ENCODE measurements at places on chromosomes 13 and 19.
A peak's percentile ranks its signal among the peaks of the same experiment; 100 is the strongest.

- no peak for DNase-seq
These were observed 362.5 kb downstream of the TDRD3 start for GRCh38 chr13:60759499-60759898.

DNA sequence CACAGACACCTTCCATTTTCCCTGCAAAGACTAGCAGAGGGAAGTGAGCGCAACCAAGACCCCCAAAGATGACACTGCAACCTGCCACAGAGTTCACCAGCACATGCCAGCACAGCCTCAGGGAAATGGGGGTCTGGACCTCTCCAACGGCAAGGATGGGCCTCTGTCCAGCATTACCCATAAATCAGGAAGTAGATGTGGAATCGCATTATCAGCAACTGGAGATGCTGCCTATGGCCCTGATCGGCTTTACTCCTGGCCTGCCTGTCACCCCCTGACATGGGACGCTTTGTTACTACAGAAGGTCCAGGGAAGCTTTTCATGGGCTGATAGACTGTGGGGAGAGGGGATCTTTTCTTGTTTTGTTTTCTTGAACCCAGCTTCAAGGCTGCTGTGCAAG, 41.4 kb upstream of the POU2F2 start:
- DNase-seq: no peak

- no peak for DNase-seq
These were observed 7.1 kb downstream of the SERTM1 start for GRCh38 chr13:36680913-36681312.

- DNase-seq: no peak
These were observed 35.0 kb downstream of the FAM124A start for GRCh38 chr13:51257187-51257586.

DNA sequence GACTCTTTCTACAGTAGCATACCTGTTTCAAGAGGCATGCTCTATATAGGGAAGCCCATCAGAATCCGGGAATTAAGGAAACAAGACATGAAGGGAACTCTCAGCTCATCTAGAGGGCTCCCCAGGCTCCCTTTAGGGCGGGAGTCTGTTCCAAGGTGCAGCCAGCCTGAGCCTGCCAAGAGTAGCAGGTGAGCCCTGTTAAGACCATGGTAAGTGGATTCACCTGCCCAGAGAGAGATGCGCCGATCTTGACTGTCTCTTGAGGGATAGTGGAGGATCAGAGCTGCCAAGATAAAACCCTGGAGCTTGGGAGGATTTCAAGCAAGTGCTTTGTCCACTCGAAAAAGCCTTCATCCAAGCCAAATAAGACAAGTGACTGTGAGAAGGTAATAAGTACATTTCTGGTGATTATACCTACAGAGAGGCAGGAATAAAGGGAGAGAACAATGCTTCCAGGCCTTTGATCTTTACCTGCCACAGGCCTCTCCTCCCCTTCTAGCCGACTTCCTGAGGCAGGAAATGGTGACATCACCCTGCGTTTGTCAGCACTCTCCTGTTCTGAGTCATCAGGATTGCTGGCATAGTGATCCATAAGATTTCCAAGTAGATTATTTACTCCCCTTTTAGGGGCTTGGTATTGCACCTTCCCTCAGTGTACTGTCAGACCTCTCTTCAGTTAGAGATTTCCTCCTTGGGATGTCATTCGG, 31.5 kb downstream of the KLF5 start:
- DNase-seq: no peak

DNA sequence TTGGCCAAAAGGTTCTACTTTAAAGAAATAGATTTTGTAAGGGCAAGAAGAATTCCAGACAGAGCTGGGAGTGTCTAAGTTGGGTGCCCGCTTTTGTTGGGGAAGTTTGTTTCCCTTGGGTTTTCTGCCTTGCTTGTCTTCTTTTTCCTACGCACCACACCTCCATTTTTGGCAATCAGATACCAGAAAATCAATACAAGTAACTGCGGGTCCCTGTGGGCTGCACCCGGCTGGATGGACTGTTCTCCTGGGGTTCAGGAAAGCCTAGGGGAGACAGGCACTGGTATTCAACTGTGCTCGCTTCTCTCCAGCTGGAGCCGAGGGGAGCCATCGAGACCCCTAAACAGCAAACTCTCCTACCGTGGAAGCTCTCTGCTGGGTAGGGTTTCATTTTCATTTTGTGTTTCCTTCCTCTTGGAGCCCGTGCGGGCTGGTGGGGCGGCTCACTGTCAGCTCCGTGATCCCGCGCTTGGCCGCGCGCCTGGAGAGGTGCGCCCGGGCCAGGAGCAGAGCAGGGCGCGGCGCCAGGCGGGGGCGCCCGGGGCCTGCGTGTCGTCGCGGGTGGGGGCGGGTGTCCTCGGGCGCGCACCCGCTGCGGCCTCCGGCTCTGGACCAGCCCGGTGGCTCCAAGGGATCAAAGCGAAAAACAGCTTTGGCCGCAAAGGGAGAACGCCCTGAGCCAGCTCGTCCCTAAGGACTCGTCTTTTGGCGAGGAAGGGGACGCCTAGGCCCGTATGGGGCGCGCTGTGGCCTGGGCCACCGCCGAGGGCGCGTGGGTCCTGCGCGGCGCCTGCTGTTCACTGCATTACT, 347.2 kb downstream of the ZNF536 start:
- DNase-seq: peak; percentile 66

DNA sequence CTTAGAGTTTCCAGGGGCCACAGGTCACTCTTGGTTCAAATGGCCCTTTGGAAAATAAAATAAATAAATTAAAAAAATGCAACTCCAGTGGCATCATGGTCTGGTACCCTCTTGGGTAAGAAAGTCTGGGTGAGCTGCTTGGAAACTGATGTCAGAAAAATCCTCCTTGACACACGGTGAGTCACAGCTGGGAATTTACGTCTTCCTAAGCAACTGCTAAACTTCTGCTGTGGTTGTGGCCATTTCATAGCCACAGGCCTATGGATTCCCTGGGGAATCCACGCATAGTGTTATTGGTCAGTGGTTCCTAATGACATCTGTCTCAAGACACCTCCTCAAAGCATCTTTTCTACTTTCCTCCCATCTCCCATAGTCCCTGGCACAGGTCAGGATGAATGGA, 220.8 kb downstream of the COG6 start:
- no peak for DNase-seq

- DNase-seq: no peak
These were observed 8.8 kb downstream of the FZR1 start for GRCh38 chr19:3514930-3515329.

DNA sequence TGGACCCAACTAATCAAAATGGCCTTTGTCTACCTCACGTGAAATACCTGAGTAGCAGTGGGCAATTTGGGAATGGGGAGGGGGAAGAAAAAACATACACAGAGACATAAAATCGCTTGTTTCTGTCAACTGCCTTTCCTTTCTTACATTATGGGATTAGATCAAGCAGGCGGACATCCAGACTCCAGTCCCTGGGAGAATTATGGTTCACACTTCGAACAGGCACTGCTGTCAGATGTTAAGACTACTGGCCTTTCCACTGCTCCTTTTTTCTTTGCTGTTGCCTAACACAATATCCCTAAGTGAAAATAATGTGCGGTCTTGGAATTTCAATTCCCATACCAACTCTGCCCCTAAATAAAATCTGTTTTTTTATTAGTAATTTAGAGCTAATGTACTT, 1719.7 kb upstream of the SLC10A2 start:
- DNase-seq: no peak

DNA sequence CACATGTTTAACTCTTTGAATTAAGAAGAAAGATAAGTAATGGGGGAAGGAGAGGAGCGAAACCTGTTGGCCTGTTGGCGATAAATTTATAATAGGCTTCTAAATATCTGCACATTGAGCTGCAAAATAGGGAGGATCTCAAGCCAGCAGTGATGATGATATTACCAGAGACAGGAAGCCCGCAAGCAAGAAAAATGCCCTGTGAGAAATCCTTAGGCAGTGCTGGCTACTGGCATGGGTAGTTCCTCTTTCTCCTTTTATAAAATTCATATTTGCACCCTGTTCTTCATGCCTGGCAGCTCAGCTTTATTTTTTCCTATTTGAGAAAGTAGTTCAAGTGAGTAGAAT, 858 bp upstream of the USP12 start:
- no peak for DNase-seq

- DNase-seq: no peak
These were observed 141.7 kb downstream of the LACC1 start for GRCh38 chr13:44021422-44021821.

DNA sequence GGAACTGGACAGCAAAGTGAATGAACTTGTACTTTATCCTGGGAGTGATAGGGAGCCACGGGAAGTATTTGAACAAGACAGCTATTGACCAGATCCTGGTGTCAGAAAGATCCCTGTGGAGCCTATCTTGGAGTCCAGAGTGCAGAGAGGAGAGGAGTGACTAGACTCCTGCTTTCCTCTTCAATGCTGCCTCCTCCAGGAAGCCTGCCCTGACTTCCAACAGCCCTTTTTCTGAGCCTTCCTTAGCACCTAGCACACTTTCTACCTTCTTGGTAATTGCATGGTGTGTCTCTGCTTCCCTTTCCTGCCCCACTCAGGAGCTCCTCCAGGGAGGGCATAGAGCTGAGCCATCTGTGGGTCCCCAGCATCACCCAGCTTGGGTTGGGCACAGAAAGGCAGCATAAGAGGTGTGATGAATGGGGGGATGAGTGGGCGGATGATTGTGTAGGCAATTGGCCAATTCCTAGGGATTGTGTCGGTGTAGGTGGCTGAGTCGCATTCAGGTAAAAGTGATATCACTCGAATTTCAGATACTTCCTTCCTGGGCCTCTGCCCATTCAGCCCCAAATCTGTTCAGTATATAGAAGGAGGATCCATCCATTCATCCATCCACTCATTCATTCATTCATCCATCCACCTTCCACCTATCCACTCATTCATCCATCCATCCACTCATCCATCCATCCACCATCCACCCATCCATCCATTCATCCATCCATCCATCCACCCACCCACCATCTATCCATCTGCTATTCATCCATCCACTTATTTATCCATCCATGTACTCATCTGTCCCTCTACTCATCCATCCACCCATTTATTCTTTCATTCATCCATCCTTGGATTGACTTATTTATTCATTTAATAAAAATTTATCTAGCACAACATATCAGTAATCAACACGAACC, 26.9 kb downstream of the CYP4F22 start:
- no peak for DNase-seq

DNA sequence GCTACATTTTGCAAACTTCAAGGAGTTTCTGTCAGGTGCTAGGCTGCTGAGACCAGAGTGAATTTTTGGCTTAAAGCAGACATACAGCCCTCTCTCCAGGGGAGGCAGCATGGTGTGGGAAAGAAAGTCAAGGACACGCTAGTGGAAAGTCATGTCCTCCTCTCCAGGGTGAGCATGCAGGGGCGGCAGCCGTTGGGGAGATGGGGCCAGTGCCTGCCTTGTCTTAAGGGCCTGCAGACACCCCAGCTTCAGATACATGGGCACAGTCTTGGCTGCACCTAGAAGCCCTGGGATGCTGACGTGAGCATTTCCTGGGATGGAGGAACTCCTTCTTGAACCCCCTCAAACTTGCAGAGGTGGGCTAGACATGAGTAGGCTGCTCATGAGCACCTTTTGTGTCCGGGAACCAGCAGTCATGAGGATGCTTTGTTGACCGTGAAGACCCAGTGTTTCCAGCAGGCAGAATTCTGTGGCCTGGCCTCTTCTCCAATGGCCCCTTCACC, 43.3 kb upstream of the PEPD start:
- DNase-seq: no peak

DNA sequence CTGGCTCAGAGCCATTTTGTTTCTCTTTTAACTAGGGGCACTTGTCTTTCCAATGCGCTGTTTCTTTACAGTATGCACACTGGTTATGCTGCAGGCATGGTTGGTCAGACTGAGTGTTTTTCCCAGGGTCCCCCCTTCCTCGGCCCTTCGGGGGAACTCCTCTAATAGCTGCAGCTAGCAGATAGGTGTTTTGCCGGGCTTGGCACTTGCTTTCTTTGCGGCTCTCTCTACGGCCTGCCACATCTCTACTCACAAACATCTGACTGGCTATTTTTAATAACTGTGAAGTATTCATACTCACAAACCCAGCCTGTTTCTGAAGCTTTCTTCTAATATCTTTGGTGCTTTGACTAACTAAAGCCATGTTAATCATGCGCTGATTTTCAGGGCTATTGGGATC, 89.4 kb downstream of the SLC25A15 start:
- no peak for DNase-seq

GRCh38 chr13:37435881-37436280, 162.7 kb downstream of the POSTN start:
- no peak for DNase-seq

GRCh38 chr13:102825921-102826706, 19.7 kb upstream of the ERCC5 start:
- DNase-seq: no peak

- DNase-seq: no peak
These were observed 1.5 kb downstream of the ZNF581 start for GRCh38 chr19:55644842-55645511.

DNA sequence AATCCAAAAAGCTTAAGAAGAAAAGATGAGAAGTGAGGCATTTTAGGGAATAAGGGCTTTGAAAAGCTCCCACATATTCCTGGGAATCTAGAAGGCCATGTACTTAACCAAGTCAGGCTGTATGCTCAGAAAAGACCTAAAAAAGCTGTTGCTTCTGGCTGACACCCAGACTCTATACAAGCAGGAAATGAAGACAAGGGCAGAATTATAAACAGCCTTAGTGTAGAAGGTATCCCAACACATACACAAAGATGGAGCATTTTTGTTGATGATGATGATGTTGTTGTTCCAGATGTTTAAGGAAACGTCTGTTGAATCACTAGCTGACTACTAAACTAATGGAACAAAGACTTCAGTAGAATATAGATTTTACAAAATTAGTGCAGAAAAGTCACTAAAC, 26.1 kb upstream of the N4BP2L1 start:
- no peak for DNase-seq

- DNase-seq: peak; percentile 81
These were observed 67.4 kb downstream of the KCNRG start for GRCh38 chr13:50082426-50083281.

- DNase-seq: peak; percentile 51
These were observed 32.4 kb downstream of the GJA3 start for GRCh38 chr13:20128459-20128931.

DNA sequence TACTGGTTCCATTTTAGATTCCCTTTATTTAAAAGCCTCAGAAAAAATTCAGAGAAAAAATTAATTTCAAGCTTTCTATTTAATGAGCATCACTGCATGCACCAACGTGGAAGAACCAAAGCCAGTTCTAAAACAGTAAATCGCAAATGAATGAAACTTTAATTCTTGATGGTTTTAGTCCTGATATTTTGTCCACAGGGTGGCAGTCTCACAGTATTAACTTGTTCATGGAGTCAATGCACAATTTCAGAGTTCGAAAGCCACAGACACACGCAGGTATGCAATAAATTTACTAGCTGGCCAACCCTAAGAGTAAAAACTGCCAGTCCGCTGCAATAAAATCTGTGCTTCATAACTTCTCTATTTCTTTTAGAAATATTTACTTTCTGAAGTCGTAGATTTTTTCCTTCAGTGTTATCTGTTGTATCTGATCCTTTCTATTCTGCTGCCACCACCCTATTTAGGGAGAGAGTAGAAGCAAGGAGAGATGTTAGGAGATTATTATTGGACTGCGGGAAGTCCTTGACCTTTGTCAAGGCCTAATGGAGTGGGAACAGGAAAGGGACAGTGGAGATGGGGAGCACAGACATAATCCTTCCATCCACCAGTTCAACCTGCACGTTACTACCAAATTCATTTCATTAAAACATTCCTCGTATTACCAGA, 7.0 kb upstream of the WBP4 start:
- DNase-seq: no peak

Data from ecto neural progenitor cell (in vitro differentiated cells).